Naive thymus-derived CD4-positive, alpha-beta T cell (primary cell): ENCODE measurements at places on chromosomes 2 and 18. TPM values are rescaled to one million over a fixed set of nuclear protein-coding genes. Genes with fewer than 3 reads are reported as not detected.

Gene GAL3ST2
- total RNA-seq: not detected

Gene ZSCAN30
- total RNA-seq: 16.1 TPM

Gene IHH
- 0.24 TPM for total RNA-seq

Gene APLF
- total RNA-seq: 7.9 TPM

Gene PKDCC
- total RNA-seq: not detected in 2 replicates

GRCh38 chr2:238703053-238703415 is 144.9 kb upstream of the TWIST2 start:
- no peak overlapping the region for H3K4me3 ChIP-seq
- H3K27ac ChIP-seq: no peak overlapping the region
- H3K27me3 ChIP-seq: no peaks in the 10 kb centered on the region
- no peak for DNase-seq
- H3K36me3 ChIP-seq: no peaks in the 10 kb centered on the region

DNA sequence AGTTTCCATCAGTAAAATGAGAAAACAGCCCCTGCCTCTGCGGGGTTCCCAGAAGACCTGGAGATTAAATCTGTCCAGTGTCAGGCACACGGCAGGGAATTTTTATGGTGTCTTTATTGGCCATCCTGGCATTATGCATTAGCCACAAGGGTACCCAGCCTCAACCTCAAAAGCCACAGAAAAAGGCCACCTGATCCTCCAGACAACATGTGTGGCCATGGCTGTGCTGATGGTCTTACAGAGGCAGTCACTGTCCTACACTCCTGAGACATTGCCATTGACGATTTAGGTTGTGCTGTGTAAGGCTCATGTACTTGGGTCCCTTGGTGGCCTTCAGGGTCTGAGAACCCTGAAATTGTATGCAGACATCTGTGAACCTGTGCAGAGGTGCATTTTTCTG is 115.6 kb downstream of the SMAD7 start:
- peak overlapping the region; percentile 46 for H3K4me3 ChIP-seq
- no peak overlapping the region for H3K27ac ChIP-seq
- H3K27me3 ChIP-seq: no peaks in the 10 kb centered on the region
- H3K4me1 ChIP-seq: peaks cover 65% of the 10 kb centered on the region
- no peaks in the 10 kb centered on the region for H3K36me3 ChIP-seq

DNA sequence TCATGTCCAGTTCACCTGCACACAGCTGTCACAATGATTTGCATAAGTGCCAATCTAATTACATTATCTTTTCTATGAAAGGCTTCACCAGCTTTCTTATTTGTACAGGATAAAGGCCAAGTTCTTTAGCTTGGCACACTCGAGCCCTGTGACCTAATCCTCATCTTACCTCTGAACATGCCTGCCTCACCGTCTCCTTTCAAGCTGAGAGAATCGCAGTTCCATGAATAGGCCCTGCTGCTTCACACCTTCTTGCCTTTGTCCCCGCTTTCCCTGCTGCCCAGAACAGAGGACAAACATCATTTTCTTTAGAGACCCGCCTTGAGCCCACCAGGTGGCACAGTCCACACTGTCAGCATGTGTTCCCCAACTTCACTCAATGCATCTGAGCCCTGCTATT is 1094.7 kb downstream of the BCL11A start:
- H3K4me1 ChIP-seq: no peaks in the 10 kb centered on the region
- DNase-seq: no peak
- H3K4me3 ChIP-seq: no peak overlapping the region
- H3K27me3 ChIP-seq: no peaks in the 10 kb centered on the region
- no peaks in the 10 kb centered on the region for H3K36me3 ChIP-seq

- no peaks in the 10 kb centered on the region for H3K36me3 ChIP-seq
- no peak for DNase-seq
- no peak overlapping the region for H3K4me3 ChIP-seq
- no peaks in the 10 kb centered on the region for H3K4me1 ChIP-seq
- H3K27ac ChIP-seq: no peak overlapping the region
Observed at GRCh38 chr2:128753800-128754199, 435.1 kb upstream of the HS6ST1 start.

DNA sequence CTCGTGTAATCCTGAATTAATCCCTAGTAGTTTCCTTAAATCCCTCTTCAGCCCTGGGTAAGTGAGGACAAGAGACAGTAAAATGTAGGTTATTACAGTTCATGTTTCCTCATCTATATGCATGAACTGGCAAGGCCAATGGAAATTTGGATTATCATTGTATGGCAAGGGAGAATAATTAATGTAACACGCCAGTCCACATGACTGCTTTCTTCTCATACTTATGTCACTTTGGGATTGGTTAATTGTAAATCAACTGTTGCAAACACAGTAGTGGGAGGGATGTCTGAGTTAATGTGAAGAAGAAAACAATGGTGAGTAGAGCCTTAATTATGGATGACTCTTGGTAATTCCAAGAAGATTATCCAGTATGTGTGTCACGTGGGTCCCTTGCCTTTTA is 1.7 kb upstream of the SERPINB7 start:
- no peaks in the 10 kb centered on the region for H3K4me1 ChIP-seq
- DNase-seq: no peak
- H3K27me3 ChIP-seq: no peaks in the 10 kb centered on the region
- no peaks in the 10 kb centered on the region for H3K36me3 ChIP-seq
